Breast epithelium (tissue), 4 donors: ENCODE measurements at places on chromosomes 6 and 20.
A peak's percentile ranks its signal among the peaks of the same experiment; 100 is the strongest.

- no peak for DNase-seq
These were observed 109.7 kb downstream of the CDK19 start for GRCh38 chr6:110705543-110705942.

DNA sequence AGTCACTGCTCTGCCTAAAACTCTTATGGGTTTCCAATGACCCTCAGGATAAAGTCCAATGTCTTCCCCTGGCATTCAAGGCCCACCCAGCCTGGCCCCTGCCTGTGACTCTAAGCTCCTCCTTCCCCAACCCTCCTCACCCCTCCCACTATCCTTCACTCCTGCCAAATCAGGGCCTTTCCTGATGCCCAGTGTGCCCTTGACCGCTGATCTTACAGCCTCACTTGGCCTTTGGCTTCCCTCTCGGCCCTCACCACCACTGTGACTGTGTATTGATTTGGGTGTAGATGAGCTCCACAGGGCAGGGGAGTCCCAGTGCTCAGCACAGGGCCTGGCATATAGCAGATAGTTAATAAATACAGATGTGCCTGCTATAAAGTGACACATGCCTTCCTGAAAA, 115.7 kb downstream of the TOX2 start:
- no peak for DNase-seq

- no peak for DNase-seq
These were observed 88.1 kb downstream of the MAP3K4 start for GRCh38 chr6:161079566-161080262.

- peak; percentile 30 for DNase-seq
These were observed 45.7 kb upstream of the RPS6KA2 start for GRCh38 chr6:166672624-166673206.

DNA sequence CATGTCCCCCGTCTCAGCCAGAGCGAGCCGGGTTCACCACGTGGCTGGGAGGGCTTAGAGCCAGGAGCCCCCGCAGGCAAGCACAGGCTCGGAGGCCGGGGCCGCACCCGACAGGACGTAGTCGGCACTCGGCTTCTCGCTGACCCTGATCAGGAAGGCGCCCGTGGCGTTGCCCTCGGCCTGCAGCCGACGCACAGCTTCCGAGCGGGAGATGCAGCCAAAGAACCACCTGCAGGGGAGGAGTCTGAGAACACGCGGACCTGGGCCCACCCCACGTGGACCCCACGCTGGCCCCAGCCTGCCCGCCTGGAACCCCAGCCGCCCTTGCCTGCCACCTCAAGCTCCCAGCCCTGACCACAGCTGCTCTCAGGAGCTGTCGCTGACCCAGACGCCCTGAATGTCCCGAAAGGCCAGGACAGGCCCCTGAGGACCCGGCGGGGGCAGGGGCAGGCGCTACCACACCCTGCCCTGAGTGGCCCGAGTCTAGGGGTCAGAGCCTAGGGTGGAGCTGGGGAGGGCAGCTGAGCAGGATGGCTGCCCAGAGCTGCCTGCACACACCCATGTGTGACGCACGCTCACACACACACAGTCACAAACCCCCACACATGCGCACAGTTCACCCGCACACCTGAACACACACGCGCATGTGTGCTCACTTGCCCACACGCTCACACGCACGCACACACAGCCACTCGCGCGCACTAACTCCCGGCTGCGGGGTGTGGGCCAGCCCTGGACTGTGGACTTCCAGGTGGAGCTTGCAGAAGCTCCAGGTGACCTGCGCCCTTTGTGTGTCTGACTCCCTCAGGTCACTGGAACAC, 2.1 kb downstream of the PTK6 start:
- DNase-seq, result no peak

GRCh38 chr20:39195582-39196021, 233.5 kb downstream of the DHX35 start:
- DNase-seq, result no peak

DNA sequence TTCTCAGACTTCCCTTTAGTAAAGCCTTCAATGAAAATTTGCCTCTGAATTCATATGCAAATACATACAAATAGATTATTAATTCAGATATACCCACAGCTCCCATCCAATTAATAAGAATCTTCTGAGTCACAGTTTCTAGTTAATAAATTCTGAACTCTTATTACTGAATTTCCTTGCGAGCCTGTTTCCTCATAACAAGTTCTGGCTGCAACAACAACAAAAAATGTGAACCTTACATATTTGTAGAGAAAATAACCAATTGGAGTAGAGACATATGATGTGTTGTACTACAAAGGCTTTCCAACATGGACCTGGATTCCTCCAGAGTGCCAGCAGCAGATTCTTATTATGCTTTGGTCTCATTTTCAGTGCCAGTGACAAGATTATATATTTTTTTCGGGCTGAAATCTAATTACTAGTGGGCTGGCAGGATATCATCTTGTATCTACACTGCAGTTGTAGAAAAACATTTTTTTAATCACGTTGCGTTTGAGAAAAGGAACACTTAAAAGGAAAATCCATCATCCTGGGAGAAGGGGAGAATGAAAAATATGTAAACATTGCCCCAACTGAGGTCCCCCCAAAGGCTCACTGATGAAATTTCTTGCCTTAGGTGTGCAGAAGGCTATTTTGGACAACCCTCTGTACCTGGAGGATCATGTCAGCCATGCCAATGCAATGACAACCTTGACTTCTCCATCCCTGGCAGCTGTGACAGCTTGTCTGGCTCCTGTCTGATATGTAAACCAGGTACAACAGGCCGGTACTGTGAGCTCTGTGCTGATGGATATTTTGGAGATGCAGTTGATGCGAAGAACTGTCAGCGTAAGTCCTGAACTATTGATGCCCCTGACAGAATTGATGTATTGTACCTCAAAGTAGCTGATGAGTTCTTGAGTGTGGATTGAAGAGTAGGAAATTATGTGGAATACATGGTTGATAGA, 404.6 kb downstream of the LAMA2 start:
- DNase-seq, result no peak

GRCh38 chr6:72649032-72649984, 27.4 kb downstream of the KCNQ5 start:
- DNase-seq, result no peak

- no peak for DNase-seq
These were observed 30.9 kb downstream of the VEGFA start for GRCh38 chr6:43800746-43801494.

DNA sequence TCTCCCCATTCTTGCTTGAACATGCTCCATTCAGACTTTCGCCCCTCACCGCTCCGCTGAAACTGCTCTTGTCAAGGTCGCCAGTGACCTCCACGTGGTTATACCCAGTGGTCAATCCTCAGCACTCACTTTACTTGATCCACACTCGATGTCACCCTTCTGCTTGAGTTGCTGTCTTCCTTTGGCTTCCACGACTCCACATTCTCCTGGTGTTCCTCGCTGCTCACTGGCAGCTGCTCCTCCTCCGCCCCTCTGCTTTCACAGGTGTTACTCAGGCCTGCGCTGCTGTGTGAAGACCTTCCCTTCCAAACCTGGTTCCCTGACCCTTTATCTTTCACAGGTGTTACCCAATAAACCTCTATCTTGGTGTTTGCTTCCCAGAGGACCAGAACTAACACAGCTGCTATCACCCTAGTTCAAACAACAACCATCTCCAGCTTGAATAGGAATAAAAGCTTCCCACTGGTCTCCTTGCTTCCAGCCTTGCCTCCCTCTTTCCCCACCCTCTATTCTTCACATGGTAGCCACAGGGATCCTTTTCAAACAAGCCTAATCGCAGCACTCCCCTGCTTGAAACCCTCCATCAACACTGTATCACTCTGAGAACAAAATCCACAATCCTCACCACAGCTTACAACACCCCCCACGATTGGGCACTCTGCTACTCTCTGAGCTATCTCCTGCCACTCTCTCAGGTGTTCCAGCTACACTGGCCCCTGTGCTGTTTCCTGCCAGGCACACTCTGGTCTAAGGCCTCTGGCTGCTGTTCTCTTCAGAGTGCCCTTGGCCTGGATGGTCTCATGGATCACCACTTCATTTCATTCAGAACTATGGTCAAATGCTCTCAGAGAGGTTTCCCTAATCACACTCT, 10.7 kb downstream of the PPIL1 start:
- no peak for DNase-seq

DNA sequence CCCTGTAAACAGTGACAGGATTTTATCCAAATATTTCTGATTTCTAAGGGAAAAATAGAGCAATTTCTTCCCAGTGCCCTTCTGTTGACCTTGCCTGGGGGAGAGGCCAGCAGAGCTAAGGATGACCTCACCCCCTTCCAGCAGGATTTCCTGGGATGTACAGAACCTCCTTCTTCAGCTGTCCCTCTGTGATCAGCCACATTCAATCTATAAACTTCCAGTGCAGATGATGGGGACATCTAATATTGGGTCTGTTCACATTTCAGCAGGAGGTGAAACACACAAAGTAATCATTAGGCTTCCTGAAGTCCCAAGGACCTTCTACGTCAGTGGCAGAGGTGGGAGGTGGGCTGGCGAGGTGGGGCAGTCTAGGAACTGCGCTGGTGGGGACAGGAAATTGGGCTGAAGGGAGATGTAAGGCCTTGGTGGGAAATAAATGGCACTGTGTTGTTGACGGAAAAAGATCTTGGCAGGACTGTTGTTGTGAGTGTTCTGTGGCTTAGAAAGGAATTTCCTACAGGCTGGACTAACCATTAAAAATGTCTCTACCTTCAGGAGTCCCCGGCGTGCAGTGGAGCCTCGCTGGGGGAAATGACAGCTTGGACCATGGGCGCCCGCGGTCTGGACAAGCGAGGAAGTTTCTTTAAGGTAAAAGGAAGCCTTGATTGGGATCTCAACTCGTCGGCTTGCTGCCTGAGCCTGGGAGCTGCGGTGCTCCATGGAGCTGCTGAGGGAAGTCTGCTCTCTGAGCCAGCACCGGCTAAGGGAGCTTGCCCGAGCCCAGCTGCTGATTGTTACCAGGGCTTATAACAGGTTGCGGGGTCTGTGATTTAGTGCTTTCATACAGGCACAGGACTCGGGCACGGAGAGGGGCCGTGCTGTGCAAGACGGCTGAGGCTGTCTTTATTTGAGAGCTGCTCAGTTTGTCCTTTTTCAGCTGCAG, 127.9 kb upstream of the NAA20 start:
- peak; percentile 60 for DNase-seq

GRCh38 chr20:51139891-51140290, 117.0 kb upstream of the KCNG1 start:
- DNase-seq, result no peak

DNA sequence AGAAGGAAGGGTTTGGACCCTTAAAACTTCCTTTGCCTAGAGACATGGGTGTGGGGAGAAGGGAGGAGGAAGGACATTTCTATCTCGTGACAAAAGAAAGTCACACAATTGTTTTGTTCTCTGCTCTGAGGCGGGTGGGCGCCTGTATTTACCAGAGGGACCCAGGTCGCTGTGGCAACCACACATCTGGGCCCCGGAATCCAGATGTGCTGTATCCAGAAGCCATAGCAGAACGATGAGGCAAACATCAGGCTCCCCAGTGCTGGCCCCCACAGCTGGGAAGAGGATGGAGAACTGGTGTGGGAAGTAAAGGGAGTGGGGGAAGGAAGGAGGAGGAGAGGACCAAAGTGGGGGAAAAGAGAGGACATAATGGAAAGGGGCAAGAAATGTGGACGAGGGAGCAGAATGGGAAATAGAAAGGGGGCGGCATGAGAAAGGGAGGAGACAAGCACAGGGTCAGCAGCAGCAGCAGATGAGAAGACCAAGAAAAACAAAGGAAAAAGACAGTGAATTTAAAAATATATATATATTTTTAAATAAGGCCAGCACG, 3.4 kb upstream of the TNXB start:
- DNase-seq, result peak; percentile 43

- DNase-seq, result no peak
These were observed 72.3 kb upstream of the DST start for GRCh38 chr6:56714982-56715456.

GRCh38 chr6:36227379-36228228, 31.1 kb downstream of the BRPF3 start:
- no peak for DNase-seq

- DNase-seq, result no peak
These were observed 16.9 kb downstream of the TDRD6 start for GRCh38 chr6:46704562-46704961.

GRCh38 chr6:63573899-63574553, 1.7 kb downstream of the LOC128125822 start:
- no peak for DNase-seq

DNA sequence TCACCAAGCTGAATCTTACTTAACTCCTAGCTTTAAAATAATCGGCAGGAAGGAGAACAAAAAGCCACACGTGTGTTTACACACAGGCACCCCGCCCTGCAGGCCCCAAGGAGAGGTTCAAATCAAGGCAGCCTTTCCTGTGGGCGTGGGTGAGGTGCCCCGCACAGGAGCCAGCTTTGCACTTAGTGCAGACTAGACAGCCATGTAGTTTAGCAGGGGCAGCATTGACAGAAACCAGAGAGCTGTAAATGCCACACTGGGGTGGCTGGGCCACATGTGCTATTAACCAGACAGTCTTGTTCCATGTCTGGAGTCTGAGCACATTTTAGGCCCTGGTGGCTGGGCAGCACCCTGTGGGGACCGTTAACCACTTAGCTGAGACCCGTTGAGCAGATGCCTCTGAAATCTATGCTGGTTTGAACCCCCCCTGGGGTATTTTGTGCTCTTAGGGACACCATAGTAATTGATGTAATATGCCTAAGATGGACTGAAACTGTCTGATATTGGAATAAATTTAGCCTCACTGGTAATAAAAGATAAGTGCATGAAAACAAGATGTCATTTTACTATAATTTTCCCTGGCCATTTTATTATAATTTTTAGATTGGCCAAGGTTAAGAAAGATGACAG, 106.4 kb upstream of the KCNG1 start:
- DNase-seq, result no peak

DNA sequence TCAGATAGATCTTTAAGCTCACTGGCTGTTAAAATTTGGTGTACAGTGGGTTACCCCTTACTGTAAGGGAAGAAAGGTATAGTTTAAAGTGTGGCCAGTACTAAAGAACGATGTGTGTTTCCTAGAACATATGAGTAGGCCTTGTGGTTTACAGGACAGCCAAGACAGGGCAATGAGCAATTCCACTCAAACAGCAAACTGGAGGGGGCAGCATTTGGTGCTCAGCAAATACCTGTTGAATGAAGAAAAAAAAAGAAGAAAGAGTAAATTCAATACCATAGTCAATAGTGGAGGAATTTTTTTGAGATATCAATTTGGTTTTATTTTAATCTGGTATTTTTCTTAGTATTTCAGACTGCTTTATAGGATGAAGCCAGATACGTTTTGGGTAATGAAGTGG, 3.8 kb upstream of the NCOA5 start:
- no peak for DNase-seq

DNA sequence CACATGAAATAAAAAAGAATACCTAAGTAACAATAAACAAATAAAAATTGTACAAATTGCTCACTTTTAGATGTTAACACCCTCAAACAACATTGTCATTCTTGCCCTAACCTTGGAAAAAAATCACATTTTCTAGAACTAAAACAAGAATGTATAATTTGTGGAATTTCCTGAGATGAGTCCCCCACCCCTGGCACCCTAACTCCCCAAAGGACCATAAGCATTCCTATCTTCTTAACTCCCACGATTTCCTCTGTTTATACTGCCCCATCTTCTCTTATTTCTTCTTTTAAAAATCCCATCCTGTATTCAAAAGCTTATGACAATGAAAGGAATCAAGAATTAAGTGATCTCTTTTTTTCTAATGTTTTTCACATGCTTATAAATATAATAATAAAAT, 70.9 kb downstream of the IBTK start:
- no peak for DNase-seq

GRCh38 chr6:87574237-87574804, 15.5 kb downstream of the RARS2 start:
- no peak for DNase-seq
